ENCODE measurements at places on chromosomes 6 and 20. TPM values are rescaled to one million over a fixed set of nuclear protein-coding genes. Genes with fewer than 3 reads are reported as not detected.

The RAET1L gene
- not detected for total RNA-seq

The FGD2 gene
- 1.7 TPM for total RNA-seq

DNA sequence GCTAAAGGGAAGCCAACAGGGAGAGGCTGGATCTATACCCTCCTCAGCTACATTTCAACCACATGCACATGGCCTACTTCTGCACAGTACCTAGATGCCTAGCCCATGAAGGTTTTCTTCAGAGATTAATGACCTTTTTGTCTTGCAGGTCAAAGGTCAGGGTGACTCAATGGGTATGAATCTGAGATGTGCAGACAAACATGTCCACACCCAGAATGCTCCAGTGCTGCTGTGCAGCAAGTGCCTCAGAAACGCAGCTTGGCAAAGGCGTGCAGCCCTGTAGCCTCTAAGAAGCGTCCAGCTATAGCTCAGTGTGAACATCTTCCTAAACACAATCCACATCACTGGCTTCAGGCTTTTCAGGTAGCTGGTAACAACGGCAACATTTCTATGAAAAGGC is 24.4 kb downstream of the MAP1LC3A start:
- no peak overlapping the region for H3K27ac ChIP-seq
- H3K27me3 ChIP-seq = no peaks in the 10 kb centered on the region
- no peak overlapping the region for H3K4me3 ChIP-seq
- peaks cover 6% of the 10 kb centered on the region for H3K36me3 ChIP-seq

The DDO gene
- not detected for total RNA-seq

GRCh38 chr6:168189200-168190013 is 110.4 kb upstream of the FRMD1 start:
- no peak overlapping the region for H3K4me3 ChIP-seq
- no peak overlapping the region for H3K27ac ChIP-seq
- DNase-seq = no peak
- H3K27me3 ChIP-seq = peaks cover 10% of the 10 kb centered on the region

DNA sequence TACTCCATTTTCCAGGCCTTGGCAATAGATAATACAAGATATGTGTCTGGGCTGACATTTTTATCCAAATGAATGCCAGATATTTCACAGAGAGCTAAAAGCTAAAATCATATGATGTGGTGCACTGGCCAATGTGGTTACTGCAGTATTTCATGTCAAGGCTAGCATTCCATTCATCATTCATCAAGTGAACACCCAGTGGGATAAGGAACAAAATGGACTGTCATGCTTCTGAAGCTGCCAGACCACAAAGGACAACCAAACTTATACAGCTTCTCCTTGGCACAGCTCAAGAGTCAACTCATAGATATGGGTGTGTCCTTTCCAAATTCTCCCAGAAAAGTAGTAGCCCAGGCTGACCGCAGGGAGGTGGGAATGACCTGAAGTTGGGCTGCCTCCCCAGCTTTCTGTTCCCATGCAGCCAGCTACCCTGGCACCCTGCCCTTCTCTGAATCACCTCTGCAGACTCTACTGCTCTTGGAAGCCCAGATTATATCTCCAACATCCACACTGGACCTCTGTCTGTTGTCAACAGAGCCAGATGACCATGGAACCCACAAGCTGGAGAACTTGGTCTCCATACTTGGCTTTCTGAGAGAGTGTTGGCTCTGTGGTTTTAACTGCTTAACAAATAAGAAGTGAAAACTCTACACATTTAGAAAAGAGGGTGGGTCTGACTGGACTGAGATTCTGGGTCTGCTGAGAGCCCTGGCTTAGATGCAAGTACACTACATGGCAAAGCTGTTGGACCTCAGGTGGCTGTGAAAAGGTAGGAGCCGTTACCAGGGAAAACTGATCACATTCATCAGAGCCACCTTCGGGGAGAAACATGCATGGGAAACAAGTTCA is 122.8 kb downstream of the ALDH8A1 start:
- H3K4me1 ChIP-seq = peaks cover 4% of the 10 kb centered on the region
- H3K36me3 ChIP-seq = no peaks in the 10 kb centered on the region
- H3K27me3 ChIP-seq = no peaks in the 10 kb centered on the region

DNA sequence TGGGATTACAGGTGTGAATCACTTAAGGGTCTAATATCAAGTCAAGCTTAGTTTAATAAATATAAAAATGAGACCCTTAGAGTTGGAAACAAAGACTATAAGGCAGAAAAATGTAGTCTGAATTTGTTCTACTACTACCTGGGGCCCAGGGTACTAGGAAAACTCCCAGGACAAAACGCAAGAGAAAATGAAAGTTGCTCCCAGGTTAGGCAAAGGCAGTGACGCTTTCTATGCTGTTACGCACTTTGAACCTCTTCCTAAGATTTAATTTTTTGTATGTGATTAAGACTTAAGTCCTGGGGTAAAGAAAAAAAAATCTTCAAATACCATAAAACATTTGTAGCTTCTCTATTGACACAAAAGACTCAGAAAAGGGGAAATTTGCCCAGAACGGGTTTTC is 17.3 kb downstream of the DSP start:
- no peak overlapping the region for H3K4me3 ChIP-seq
- no peaks in the 10 kb centered on the region for H3K4me1 ChIP-seq
- peaks cover 45% of the 10 kb centered on the region for H3K27me3 ChIP-seq
- H3K36me3 ChIP-seq = no peaks in the 10 kb centered on the region
- no peak overlapping the region for H3K27ac ChIP-seq
- no peak for DNase-seq

- peak overlapping the region; percentile 75 for H3K27ac ChIP-seq
- H3K27me3 ChIP-seq = no peaks in the 10 kb centered on the region
- peaks cover 5% of the 10 kb centered on the region for H3K36me3 ChIP-seq
- peak; percentile 41 for DNase-seq
- H3K4me3 ChIP-seq = peak overlapping the region; percentile 54
These were observed 86.5 kb downstream of the LYRM4 start for GRCh38 chr6:5174244-5174643.

DNA sequence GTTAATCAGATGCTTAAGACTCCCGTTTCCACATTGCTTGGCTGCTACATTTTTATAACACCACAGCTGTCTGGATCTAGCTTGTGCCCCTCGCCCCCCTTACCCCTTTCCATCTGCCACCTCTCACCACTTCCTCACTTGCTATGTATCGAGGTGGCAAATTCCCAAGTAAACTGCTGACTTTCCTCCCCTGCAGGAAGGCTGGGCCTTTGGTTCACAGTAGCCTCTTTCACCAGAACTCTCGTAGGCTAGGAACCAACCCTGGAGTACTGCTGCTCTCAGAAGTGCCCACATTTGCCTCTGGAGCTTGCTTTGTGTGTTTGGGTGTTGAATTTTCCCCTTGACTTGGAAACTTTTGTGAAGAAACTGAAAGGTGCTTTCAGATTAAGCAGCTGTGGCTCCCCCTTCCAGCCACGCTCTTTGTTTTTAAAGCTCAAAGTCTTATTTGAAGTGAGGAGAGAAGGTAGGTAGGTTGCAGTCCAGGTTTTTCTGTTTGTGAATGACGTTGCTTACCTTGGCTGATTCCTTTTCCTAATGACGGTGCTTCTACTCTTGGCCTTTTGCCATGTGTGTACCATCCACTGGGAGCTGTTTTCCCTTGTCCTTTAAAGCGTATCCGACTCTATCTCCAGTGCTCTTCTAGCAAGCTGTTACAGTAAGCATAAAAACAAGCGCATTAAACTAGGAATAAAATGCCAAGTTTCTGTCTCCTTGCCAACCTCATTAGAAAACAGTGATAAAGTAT is 90.4 kb downstream of the CARMIL1 start:
- peaks cover 14% of the 10 kb centered on the region for H3K36me3 ChIP-seq
- H3K27me3 ChIP-seq = no peaks in the 10 kb centered on the region
- DNase-seq = peak; percentile 35
- peak overlapping the region; percentile 86 for H3K27ac ChIP-seq
- peaks cover 79% of the 10 kb centered on the region for H3K4me1 ChIP-seq

The ACTL10 gene
- 4.1 TPM for total RNA-seq

DNA sequence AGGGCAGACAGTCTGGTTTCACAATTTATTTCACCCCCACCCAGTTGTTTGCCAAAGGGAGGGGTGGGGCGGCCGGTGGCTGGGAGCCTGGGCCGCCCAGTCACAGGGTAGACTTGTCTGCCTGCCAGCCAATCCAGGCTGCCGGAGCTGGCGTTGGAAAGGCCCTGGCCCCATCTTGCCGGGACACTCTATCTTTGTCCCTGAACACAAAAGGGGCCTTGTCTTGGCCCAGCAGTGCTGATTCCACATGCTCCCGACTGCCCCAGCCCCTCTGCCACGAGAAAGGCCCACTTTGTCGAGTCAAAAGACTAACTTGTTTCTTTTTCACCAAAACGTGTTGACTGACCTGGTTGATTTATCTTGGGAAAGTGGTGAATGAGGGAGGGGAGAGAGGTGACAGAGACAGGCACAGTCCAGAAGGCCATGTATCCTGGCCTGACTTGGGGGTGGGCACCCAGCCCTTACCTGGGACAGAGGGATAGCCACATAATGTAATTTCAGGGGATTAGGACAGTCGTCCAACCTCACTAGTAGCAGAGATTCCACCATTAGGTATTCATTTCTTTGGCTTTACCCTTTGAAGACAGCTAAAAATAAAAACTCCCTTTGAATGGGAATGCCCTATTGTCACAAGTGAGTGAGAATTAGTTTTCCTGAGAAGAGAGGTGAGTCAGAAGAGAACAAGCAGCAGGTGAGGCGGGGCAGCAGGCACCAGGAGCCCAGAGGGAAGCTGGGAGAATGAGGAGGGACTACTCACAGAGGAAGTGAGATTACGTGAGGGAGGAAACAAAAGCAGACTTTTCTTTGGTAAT is 67.0 kb upstream of the SIRPA start:
- no peaks in the 10 kb centered on the region for H3K4me1 ChIP-seq
- no peak for DNase-seq
- no peak overlapping the region for H3K27ac ChIP-seq
- H3K27me3 ChIP-seq = peaks cover 7% of the 10 kb centered on the region
- H3K4me3 ChIP-seq = no peak overlapping the region

DNA sequence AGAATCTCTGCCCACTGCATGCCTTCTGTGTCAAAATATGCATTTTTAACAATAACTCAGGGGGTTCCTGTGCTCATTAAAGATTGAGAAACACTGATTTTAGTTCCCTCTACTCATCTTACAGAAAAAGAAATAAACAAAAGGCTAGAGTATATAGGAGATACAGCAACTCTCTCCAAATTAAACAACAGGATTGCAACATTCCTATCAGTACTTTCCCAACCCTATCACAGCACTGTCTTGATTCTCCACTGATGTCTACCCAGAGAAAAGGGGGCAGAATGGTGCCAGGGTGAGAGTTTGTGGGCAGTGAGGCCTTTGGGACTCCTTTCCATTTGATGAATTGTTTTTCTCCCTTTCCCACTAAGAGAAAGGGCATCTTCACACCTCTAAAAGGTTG is 4.7 kb downstream of the OTOR start:
- H3K27ac ChIP-seq = no peak overlapping the region
- DNase-seq = no peak
- no peaks in the 10 kb centered on the region for H3K36me3 ChIP-seq
- H3K4me1 ChIP-seq = peaks cover 4% of the 10 kb centered on the region
- H3K4me3 ChIP-seq = no peak overlapping the region
- peaks cover 27% of the 10 kb centered on the region for H3K27me3 ChIP-seq

DNA sequence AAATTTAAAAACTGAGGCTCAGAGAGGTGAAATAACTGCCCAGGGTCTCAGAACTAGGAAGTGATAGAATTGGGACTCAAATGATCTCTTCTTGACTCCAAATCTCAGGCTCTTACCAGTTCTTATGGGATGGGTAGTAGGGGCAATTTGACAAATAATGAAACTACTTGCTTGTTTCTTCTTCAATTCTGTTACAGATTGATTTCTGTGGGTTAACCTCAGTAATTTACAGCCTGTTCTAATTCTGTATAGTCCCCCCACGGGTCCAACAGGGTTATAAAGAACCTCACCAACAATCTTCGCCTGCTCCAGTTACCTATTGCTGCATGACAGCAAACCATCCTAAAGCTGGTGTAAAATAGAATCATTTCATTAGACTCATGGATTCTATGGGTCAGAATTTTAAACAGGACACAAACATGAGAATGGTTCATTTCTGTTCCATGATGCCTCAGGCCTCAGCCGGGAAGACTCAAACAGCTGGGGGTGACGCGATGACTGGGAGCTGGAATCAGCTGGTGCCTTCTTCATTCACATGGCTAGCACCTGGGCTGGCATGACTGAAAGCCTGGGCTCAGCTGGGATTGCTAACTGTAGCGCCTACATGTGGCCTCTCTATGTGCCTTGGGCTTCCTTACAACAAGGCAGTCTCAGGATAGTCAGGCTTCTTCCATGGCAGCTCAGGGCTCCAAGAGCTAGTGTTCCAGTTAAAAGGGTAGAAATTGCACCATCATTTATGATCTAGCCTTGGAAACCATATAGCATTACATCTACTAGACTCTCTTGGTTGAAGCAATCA is 6.6 kb upstream of the WFDC2 start:
- H3K4me1 ChIP-seq = peaks cover 5% of the 10 kb centered on the region
- no peaks in the 10 kb centered on the region for H3K36me3 ChIP-seq
- DNase-seq = no peak
- no peak overlapping the region for H3K27ac ChIP-seq

DNA sequence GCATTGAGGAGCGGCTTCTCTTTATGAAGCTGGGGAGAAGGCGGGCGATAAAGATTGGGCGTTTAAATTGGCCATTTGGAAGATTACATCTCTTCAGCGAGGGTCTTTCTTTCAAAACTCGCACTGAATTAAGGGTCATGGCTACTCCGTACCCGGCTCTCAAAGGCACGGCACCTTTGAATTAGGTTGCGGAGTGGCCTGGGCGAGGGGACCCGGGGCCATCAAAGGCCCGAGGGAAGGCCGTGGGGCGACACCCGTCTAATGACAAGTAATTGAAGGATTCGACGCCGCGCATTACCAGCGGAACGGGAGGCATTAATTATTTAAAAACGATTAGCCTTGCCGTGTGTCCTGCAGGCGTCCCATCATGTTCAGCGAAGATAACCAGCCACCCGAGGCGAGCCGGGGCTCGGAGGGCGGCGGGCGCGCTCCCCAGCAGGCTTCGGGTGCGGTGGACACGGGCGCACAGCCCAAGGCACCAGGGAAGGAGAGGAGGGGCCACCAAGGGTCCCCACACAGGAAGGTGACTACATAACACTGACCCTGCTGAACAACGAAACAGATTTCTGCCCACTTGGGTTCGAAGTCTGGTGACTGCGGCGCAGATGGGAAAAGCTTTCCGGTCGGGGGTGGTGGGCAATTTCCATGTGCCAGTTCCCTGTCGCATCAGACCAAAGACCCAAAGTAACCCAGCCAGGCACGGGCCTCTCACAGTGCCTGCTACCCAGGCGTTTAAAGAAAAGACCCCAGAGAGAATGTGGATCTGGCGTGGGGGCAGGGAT is 7.4 kb downstream of the FOXA2 start:
- peaks cover 2% of the 10 kb centered on the region for H3K4me1 ChIP-seq
- no peak overlapping the region for H3K27ac ChIP-seq
- peaks cover 99% of the 10 kb centered on the region for H3K27me3 ChIP-seq
- no peak for DNase-seq
- H3K36me3 ChIP-seq = peaks cover 2% of the 10 kb centered on the region

The ELMO2 gene
- 36.0 TPM for total RNA-seq

The THBD gene
- not detected for total RNA-seq

The PAX1 gene
- total RNA-seq = not detected

- no peak for DNase-seq
- H3K27me3 ChIP-seq = no peaks in the 10 kb centered on the region
- peaks cover 16% of the 10 kb centered on the region for H3K4me1 ChIP-seq
- no peak overlapping the region for H3K27ac ChIP-seq
These were observed 27.0 kb upstream of the SLC2A12 start for GRCh38 chr6:134079406-134079921.

The ZNF184 gene
- total RNA-seq = 8.5 TPM

- H3K36me3 ChIP-seq = no peaks in the 10 kb centered on the region
- H3K4me3 ChIP-seq = no peak overlapping the region
- H3K27me3 ChIP-seq = no peaks in the 10 kb centered on the region
- DNase-seq = no peak
- H3K4me1 ChIP-seq = no peaks in the 10 kb centered on the region
- H3K27ac ChIP-seq = no peak overlapping the region
These were observed 111.2 kb upstream of the PTPN1 start for GRCh38 chr20:50398821-50399554.

Measured in activated naive CD8-positive, alpha-beta T cell treated with anti-CD3 and anti-CD28 coated beads for 36 hours (primary cell).